Thyroid gland (tissue), 4 donors: ENCODE measurements at places on chromosomes 5 and 9. TPM values are rescaled to one million over a fixed set of nuclear protein-coding genes. Genes with fewer than 3 reads are reported as not detected.
A peak's percentile ranks its signal among the peaks of the same experiment; 100 is the strongest.

DNA sequence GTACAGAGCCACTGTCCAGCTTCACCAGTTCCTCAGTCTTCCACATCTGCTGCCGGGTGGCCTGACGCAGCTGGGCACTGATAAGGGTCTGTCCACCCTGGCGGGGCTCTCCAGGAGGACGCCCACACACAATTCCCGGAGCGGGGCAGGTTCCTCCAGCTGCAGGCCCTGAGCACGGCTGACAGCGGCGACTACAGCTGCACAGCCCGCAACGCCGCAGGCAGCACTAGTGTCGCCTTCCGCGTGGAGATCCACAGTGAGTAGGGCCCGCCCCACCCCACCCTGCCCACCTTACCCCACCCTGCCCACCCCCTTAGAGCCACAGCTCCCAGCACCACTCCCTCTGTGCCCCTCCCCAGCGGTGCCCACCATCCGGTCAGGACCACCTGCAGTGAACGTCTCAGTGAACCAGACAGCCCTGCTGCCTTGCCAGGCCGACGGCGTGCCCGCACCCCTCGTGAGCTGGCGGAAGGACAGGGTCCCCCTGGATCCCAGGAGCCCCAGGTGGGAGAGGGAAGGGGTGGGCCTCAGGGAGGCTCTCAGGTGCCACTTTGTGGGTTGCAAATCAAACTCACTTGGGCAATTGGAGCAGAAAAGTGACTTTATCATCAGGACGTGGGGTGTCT is 48.8 kb upstream of the ASS1 start:
- H3K27ac ChIP-seq = no peak overlapping the region
- no peak overlapping the region for H3K4me3 ChIP-seq
- H3K4me1 ChIP-seq = no peaks in the 10 kb centered on the region
- H3K27me3 ChIP-seq = no peaks in the 10 kb centered on the region

DNA sequence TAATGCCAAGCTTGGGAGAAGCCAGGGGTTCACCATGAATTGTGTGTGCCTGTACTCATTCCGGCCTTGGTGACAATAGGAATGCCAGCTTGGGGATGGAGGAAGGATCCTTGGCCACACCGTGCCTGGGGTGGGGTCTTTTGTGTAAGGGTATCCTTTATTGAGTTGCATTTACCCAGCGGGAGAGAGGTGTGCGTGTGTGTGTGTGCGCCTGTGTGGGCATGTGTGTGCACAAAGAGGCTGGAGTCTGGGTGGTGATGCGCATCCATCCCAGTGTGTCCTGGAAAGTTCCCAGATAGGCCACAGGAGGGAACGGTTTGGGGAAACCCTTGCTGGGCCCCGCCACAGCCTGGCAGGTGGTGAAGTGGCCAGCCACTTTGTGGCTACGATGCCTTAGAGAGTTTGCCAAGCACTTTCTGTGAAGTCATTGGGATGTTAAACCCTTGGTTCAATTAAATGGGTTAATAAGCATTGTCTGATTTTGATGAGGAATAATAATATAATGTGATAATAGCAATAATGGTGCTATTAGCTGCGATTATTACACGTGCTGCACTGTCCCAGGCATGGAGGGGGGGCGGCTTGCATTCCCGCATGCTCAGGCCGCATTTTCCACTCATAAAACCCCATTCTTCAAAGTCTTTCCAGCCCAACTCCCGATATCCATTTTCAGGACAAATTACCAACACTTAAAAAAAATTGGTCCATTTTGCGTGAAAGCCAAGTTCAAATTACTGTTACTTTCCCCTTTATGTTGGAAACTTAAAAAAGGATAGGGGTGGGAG is 13.7 kb downstream of the PITX1 start:
- no peaks in the 10 kb centered on the region for H3K4me1 ChIP-seq
- no peaks in the 10 kb centered on the region for H3K36me3 ChIP-seq
- H3K27ac ChIP-seq = no peak overlapping the region
- H3K4me3 ChIP-seq = no peak overlapping the region
- no peaks in the 10 kb centered on the region for H3K27me3 ChIP-seq

DNA sequence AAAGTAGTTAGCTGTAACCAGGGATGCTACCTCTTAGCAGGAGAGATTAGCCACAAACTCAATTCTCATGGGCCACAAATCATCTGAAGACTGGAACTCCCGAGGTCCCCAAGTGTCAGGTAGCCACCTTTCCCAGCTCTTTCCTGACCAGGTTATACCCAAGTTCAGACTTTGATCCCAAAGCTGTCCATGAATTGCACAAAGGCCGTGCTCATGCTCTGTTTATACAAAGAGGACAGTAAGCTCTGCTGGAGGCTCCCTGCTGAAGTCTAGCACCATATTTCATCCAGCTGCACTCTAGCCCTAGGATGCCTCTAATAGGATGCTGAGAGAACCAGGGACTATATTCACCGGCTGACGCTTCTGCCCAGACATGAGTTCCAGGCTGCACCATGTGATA is 271.0 kb upstream of the ADAMTSL1 start:
- H3K27me3 ChIP-seq = no peaks in the 10 kb centered on the region
- H3K4me1 ChIP-seq = no peaks in the 10 kb centered on the region

GRCh38 chr5:74396913-74397622 is 243.5 kb downstream of the ENC1 start:
- H3K4me1 ChIP-seq = no peaks in the 10 kb centered on the region
- no peak for DNase-seq
- no peak overlapping the region for H3K4me3 ChIP-seq

GRCh38 chr9:128551657-128552152 is 682 bp upstream of the SPTAN1 start:
- DNase-seq = no peak
- peak overlapping the region; percentile 95 for H3K4me3 ChIP-seq
- peak overlapping the region; percentile 99 for H3K27ac ChIP-seq

- H3K27me3 ChIP-seq = no peaks in the 10 kb centered on the region
- H3K36me3 ChIP-seq = no peaks in the 10 kb centered on the region
- H3K4me3 ChIP-seq = no peak overlapping the region
- no peak for DNase-seq
- H3K27ac ChIP-seq = no peak overlapping the region
- no peaks in the 10 kb centered on the region for H3K4me1 ChIP-seq
Observed at GRCh38 chr5:153402550-153402949, 87.9 kb upstream of the GRIA1 start.

DNA sequence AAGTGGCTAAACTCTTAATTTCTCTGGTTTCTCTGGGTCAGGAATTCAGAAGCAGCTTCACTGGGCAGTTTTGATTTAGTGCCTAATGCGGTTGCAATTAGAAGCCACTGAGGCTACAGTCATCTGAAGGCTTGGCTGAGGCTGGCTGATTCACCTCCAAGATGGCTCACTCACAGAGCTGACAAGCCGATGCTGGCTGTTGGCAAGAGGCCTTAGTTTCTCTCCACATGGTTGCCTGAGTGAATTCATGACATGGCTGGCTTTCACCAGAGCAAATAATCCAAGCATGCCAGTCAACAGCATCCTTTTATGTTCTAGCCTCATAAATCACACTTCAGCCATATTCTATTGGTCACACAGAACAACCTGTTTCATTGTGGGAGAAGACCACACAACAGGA is 2.8 kb upstream of the CDK7 start:
- H3K4me3 ChIP-seq = no peak overlapping the region
- H3K4me1 ChIP-seq = peaks cover 10% of the 10 kb centered on the region
- H3K36me3 ChIP-seq = peaks cover 6% of the 10 kb centered on the region
- no peaks in the 10 kb centered on the region for H3K27me3 ChIP-seq
- no peak for DNase-seq
- no peak overlapping the region for H3K27ac ChIP-seq

COL15A1 gene
- total RNA-seq = 8.0 TPM

MOB3B gene
- 11.9 TPM for total RNA-seq
